Stimulated activated CD8-positive, alpha-beta memory T cell treated with anti-CD3 and anti-CD28 coated beads, Interleukin-7, amount 100 ng/mL, for 1 hour (primary cell): ENCODE measurements at places on chromosomes 2 and 18.

- no peak for DNase-seq
These were observed 208.9 kb downstream of the MIB1 start for GRCh38 chr18:21949326-21950015.

GRCh38 chr2:31388736-31389135, 25.8 kb downstream of the XDH start:
- no peak for DNase-seq

DNA sequence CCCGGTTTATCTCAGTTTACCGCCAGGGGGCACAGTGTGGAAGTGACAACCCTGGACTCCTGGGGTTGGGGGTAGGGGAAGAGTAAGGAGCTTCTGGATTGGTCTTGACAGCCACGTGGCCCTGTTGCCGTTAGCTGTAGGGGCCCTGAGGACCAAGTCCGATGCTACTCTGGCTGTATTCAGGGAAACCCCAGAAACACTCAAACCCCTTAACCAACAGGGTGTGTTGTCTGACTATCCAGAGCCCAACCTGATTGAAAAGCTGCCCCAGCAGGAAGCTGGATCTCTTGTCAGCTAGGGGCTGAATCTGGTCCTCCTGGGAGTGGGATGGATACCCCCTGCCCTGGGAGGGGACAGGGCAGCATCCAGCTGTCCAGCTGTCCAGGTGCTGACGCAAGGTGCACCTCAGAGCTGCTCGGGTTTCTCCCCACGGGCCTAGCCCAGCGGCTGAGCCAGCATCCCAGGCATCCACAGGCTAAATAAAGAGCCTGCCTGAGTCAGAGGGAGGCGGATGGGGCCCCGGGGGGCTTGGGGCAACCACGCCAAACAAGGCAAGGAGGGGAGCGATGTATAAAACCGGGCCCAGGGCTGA, 3.1 kb upstream of the GMPPA start:
- DNase-seq: no peak

GRCh38 chr2:949384-950079, 1.1 kb upstream of the SNTG2 start:
- DNase-seq: no peak

DNA sequence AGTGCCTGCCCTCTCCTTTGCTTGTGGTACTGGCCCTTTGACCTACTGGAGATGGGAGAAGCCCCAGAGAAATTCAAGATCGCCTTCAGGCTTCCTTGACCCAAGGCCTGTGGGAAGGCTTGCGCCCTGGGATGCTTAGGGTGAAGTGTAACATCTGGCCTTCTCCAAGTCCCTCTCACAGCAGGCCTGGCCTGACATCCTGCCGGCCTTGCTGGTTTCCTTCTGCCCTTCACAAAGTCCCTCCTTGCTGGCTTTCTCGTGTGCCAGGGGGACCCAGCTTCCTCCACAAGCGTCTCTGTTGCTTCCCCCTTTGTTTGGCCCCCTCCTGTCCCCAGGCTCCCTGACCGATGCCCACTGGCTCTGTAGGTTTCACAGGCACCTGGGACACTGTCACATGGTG, 26.4 kb downstream of the TCF7L1 start:
- no peak for DNase-seq

GRCh38 chr2:24515831-24516230, 24.8 kb downstream of the NCOA1 start:
- no peak for DNase-seq

- DNase-seq: no peak
These were observed 173.3 kb downstream of the ALPK2 start for GRCh38 chr18:58455314-58456188.

DNA sequence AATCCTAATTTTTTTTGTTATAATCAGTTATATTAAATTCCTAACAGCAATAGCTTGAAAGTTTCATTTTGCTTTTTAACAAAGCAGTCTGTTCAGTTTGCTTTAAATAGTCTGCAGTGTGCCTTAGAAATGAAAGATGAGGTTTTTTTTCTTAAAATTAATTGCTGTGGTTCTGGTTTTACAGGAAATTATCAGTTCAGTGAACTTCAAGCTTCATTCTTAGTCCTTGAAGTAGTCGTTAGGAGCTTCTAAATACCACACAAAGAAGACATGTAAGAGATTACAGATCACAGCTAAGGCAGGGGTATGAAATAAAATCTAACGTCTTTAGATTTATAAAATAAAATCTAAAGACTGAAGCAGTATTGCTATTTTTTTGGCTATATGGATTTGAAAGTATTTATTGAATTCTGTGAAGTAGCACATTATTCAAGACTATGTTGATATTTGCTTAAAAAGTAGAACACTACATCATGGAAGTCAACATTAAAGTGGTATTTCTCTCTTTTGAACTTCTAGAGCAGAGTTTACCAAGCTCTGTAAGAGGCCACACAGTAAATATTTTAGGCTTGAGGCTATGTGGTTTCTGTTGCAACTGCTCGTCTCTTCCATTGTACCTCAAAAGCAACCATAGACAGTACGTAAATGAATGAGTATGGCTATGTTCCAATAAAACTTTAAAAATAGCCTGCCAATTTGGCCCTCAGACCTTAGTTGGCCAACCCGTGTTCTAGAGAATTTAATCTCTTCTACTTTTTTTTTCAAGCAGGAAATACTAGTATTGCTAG, 81.5 kb upstream of the STON1 start:
- DNase-seq: no peak

DNA sequence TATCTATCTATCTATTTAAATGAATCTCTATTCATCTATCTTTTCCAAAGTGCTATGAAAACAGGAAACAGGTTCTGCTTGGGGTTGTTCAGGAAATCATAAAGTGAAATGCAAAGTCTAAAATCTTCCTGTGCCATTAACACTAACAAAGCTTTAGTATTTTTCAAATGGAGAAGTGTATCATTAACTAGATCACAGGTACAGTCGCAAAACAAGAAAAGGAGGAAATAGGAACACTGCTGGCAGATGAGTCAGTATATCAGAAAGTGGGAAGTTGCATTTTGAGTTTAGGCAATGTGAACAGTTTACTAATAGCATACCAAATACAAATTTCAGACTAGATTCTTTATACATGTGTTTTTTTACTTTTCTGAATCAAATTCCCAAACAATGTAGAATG, 888.5 kb upstream of the FSHR start:
- DNase-seq: no peak

- DNase-seq: no peak
These were observed 10.4 kb upstream of the RAPGEF4 start for GRCh38 chr2:172725284-172725683.

DNA sequence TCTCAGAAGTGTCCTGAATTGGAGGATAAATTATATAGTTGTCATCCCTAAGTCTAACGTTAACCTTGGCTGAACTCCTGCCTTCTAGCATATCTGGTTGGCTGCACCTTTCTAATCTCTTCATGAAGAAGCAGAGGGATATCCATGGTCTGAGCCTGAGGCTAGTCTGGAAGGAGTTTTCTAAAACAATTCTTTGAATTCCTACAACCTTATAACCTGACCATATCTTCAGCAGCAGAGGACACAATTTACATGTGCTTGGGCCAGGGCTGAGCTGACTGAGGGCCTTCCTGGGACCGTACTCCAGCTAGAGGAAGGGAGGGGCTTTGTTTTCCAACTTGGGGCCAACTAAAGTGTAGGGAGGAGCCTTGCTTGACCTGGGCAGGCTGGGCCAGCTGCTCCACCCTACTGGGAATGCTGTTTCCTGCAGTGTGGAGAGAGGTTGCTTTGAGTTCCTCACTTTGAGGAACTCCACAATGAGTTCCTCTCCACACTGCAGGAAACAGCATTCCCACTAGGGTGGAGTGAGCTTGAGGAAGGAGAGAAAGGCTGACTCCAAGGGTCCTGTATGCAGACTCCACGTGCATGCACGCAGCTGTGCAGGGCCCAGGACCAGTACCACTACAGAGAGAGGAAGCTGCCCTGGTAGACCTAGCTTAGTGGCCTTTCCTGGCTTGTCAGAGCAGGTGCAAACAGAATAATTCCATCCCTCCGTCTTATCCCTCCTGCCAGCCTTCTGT, 19.6 kb downstream of the CEP68 start:
- no peak for DNase-seq

DNA sequence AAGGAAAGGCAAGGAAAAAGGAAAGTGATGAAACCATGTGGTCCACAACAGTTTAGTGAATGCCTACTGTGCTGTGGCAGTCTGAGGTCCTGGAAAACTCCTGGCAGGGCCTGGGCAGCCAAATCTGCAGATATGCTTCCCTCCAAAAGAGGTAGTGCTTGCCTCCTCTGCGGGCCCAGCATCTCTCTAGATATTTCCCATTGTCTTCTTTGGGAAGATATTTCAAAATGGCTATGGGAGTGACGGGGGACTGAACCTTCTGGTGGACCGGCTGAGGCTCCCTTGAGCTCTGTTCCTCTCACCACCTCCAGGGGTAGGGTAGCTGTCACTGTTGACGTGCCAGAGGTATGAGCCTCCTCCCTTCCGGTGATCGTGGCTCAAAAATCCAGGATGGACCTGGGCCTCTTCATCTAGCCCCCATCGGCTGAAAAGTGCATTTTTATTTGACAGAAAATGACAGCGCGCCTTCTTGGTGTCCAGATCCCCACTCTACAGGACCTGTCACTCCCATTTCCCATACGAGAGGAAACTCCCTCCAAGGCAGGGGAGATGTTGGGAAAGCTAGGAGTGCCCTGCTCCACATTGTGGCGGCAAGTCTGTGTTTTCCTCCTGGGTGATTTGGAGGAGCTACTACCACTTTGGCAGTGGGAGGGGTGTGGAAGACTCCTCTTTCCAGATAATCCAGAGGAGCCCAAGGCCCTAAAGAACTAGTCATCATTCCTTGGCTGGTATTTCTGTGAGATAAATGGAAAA, 9.4 kb upstream of the PAX3 start:
- no peak for DNase-seq

DNA sequence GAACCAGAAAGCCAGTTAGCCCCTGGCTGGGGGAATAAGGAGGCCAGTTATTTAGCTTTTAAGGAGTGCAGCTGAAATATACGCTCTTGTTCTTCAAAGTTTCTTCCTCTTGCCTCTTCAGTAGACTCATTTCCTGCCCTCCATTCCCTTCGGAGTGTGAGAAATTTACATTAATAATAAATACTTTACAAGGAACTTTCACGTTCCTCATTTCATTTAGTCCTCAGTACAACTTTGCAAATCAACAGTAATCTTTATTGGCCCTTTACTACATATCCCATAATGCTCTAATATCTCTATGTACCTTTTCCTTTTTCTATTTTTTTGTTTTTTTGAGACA, 15.6 kb downstream of the PLCD4 start:
- no peak for DNase-seq

- no peak for DNase-seq
These were observed 639.7 kb upstream of the SYT4 start for GRCh38 chr18:43916984-43917383.

- no peak for DNase-seq
These were observed 310.3 kb downstream of the GULP1 start for GRCh38 chr2:188601927-188602326.

DNA sequence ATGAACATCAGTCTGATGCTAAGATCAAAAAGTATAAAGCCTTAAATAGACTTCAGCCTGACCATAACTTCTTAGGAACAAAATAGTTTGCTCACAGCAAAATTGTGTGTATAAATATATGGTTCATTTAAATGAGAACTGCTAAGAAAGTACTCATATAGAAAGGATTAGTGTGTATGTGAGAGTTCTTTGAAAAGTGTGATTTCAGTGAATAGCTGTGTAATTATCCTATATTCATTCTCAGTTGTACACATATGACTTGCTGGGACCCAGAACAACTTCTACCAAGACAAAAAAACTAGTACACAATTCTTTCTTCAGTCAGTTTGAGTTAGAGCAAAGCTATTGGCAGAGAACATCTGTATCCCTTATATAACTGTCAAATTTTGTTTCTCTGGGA, 7.2 kb downstream of the BBS5 start:
- DNase-seq: no peak

DNA sequence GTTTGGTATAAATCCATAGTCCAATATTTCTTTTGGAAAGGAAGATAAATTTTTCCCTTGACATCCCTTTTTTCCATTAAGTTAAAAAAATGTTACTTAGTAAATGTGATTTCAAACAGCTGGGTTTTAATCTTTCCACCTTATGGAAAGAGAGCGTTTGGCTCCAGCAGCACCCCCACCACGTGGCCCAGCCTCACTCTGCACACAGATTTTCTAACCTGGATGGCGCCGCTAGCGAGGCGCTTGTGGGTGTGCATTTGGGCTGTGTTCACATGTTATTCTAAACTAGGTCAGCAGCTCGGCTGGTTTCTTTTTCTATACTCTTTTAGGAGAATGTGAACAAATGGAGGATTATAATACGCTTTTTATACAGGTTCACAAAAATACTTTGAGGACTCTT, 218.0 kb downstream of the LDLRAD4 start:
- no peak for DNase-seq

- DNase-seq: no peak
These were observed 748.9 kb upstream of the NXPH2 start for GRCh38 chr2:139529080-139529479.

DNA sequence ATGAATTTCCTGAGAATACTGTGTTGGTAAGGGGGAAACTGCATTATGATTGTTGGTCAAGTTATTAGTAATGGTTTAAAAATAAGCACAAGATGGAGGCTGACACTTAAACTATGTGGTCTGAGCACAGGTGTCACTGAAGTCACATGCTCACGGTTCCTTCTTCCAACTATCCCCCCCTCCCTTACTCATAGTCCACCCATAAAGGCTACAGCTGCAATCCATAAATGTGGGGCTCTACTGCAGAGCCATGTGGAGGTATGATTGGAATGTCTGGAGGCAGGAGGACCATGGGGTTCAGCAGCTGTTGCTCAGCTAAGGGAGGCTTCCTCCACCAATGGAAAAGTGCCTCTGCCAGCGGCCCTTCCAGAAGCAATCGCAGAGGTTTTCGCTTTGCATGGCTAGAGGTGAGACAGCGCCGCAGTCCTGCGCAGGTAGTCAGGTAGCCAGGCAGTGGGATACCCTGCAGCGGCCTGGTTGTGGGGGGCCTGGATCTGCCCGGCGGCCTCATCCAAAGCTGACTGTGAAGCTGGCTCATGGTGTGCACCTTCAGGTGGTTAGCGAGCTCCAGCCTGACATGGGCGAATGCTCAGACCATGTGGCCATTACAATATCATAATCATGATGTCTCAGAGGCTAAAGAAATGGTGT, 249.6 kb downstream of the DCDC2C start:
- no peak for DNase-seq

GRCh38 chr2:20093263-20094141, 42.1 kb upstream of the LAPTM4A start:
- DNase-seq: no peak

DNA sequence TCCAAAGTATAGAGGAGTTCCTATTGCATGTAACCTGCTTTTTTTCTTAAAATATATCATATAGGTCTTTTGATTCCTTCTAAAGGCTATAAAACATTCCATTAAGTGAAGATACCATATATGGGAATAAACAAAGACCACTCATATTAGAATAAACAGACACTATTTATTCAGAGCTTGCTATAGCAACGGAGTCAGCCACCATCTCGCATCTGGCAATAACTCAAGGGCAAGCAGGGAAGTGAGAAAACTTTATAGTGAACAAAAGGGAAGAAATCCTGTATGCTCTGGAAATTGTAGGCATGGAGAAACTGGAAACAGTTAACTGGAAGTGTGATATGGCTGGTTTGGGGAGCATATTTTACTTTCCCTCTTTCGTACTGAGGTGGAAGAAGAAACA, 301.9 kb downstream of the PTH2R start:
- no peak for DNase-seq
